Mucosa of gallbladder (tissue), 1 donor: ENCODE measurements at places on chromosomes 12 and 14. TPM values are rescaled to one million over a fixed set of nuclear protein-coding genes. Genes with fewer than 3 reads are reported as not detected.

Gene APAF1
- total RNA-seq, result 22.3 TPM

Gene PLA2G1B
- 4.7 TPM for total RNA-seq

Gene TOMM20L
- not detected for total RNA-seq

Gene CCDC177
- not detected for total RNA-seq

Gene SLC38A4
- total RNA-seq, result 0.69 TPM

Gene PRKD1
- 20.3 TPM for total RNA-seq

DNA sequence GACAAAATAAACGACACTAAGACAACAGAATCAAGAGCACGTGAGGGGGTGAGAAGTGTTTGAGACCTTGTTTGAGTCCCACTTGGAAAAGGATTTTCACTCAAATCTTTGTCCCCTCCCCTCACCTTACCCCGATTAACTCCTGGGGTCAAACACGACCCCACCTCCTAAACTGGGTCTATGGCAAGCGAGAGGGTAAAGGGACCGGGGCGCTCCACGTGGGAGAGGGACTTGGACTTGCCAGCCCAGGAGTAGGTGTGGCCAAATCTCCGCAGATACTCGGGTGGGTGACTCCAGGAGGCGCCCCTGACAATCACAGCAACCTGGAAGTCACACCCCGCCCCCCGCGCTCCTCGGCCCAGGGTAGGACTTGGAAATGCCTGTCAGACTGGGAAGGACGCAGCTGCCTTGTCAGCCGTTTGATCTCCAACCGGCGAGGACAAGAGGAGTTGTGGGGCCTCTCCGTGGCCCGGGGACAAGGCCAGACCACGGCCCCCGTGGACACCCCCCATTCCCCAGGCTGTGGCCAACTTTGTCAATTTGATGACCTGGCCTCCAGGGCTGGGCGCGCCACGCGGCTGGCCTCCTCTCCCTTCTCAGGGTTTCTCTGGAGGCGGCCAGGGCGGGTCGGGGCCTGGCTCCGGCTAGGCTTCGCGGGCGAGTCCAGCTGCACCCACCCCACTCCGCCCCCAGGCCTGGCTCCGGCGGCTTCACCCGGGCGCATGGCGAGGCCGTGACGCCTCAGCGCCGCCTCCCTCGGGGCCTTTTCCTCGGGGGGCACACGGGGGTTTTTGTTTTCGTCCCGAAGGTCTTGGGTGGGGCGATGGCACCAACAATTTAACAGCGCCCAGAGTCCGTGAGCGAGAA is 1.1 kb upstream of the BCL11B start:
- no peak for DNase-seq

DNA sequence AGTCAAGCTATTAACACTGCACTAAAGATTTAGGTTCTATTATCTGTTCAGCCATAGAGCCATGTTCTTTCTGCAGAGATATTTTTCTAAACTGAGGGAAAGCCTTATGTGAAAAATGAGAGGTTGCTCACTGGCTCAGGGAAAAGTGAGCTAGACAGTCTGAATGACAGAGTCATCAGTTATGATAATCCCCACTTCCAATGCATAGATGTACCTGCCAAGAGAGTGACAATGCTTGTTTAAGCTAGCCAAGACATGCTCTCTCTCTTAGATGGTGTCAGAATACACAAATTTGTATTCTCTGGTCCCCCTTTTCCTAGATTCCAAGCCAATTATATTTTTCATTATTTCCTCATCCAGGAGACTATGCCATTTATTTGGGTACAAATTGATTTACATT is 176.9 kb upstream of the FRMD6 start:
- no peak for DNase-seq

- DNase-seq, result no peak
These were observed 28.6 kb downstream of the GNS start for GRCh38 chr12:64730588-64730969.

GRCh38 chr12:129900306-129900705 is 3.5 kb downstream of the TMEM132D start:
- no peak for DNase-seq

- DNase-seq, result no peak
These were observed 604 bp downstream of the HCFC2 start for GRCh38 chr12:104064842-104065427.

- no peak for DNase-seq
These were observed 265.6 kb upstream of the SFSWAP start for GRCh38 chr12:131445184-131445774.

GRCh38 chr14:77882636-77883035 is 82.7 kb downstream of the ADCK1 start:
- peak; percentile 21 for DNase-seq

DNA sequence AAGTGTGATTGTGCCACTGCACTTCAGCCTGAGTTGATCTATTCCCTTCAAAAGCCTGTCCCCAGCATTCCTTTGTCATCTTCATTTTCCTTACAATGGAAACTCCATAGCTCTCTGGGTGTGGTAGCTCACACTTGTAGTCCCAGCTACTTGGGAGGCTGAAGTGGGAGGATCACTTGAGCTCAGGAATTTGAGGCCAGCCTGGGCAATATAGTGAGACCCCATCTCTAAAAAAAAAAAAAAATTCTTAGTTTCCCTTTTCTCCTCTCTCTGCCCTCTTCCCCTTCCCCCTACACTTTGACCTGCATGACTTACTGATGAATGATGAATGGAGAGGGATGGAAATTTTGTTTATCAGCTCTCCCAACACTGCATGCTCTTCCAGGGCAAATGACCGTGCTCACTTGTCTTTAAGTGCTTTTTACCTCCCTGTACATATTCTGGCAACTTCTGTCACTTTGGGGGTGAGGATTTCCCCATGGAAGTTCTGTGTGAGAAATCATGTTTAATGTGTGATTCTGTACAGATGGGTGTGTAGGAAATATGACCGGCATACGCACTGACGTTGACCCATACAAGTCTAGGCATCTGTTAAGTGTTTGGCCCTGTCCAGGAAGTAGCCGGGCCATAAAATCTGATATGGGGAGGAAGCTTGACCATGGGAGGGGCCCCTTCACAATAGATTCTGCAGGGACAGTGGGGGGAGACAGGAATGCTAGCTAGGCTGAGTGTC is 65.4 kb downstream of the ZFP36L1 start:
- no peak for DNase-seq

- no peak for DNase-seq
These were observed 76.3 kb upstream of the FUT8 start for GRCh38 chr14:65336191-65336591.

- DNase-seq, result no peak
These were observed 48.4 kb downstream of the GALNT4 start for GRCh38 chr12:89476232-89476631.

DNA sequence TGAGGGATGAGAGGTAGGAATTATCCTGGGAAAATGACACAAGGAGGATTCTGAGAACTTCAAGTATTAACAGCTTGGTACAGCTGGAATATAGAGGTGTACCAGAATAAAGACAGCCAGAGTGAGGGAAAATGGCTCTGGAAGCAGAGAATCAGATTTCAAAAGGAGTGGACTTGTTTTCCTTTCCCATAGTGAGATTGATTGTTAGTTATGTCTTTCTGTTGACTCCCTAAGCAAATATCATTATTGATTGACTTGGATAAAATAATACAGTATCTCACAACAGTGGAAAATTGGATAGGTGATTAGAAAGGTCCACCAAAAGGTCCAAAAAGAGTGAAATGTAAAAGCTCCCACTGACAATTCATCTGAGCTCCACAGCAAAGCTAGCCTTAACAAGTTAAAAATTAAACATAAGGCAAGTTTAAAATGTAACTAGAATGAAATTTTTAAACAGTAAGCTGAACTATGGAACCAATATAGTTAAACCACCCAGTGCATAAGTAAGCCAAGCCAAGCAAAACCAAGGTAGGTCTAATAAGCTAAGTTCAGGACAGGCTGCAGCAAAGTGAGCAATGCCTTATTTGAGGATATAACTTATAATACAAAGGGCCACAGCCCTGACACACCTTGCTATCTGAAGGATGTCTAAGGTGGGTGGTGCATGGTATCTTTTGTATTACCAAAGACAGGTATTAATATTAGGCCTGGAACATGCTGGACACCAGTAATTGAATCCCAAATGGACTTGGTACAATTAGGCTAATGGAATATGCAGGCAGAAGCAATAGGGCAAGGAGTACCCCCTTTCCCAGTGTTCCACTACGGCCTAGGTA is 21.8 kb downstream of the ENTPD5 start:
- no peak for DNase-seq

DNA sequence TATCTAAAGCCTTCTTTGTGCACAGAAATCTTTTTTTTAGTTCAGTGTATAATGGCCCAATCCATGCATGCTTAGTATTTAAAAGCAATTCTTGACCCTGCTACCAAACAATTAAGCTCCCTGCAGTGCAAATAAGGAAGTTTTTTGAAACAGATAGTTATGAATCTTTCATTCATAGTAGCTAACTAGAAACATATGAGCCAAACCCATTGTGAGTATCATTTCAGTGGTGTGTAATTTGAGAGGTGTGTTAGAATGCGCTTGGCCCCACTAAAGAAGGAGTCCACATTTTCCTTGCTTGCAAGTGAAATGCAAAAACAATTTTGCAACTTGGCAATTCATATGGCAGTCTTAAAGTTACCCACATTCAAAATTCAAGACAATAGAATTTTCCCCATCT is 14.4 kb downstream of the EPS8 start:
- DNase-seq, result no peak

DNA sequence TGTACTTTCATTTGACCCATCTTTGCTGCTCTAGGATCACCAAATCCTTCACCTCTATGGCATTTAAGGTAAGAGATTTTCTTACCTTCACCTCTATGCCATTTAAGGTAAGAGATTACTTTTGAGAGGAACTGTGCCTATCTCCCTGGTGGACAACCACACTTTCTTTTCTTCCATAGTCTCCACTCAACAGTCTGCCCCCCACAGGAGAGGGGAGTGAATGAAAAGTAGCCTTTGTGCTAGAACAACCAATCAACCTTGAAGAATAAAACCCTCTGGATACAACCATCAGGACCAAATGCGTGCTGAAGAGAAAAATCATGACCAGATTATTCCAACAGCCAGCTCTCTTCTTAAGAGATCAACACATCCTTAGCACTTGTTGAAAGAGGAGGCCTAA is 258.6 kb upstream of the TMPO start:
- no peak for DNase-seq

DNA sequence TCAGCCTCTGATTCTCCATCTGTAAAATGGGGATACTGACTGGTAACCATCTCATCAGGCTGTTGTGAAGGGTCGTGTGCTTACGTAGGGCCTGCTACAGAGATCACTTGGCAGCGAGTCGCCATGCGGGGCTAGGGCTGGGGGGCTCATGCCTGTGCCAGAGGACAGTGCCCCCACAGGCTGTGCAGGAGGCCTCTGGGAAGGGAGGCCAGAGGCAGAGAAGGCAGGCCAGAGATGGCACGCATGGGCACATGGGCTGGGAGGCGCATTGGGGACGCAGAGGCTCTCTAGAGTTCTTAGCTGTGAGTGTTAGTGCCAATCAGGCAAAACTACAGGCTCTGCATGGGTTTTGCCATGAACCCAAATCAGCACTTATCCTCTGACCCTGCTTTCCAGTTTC is 3.5 kb upstream of the BDKRB2 start:
- DNase-seq, result no peak

DNA sequence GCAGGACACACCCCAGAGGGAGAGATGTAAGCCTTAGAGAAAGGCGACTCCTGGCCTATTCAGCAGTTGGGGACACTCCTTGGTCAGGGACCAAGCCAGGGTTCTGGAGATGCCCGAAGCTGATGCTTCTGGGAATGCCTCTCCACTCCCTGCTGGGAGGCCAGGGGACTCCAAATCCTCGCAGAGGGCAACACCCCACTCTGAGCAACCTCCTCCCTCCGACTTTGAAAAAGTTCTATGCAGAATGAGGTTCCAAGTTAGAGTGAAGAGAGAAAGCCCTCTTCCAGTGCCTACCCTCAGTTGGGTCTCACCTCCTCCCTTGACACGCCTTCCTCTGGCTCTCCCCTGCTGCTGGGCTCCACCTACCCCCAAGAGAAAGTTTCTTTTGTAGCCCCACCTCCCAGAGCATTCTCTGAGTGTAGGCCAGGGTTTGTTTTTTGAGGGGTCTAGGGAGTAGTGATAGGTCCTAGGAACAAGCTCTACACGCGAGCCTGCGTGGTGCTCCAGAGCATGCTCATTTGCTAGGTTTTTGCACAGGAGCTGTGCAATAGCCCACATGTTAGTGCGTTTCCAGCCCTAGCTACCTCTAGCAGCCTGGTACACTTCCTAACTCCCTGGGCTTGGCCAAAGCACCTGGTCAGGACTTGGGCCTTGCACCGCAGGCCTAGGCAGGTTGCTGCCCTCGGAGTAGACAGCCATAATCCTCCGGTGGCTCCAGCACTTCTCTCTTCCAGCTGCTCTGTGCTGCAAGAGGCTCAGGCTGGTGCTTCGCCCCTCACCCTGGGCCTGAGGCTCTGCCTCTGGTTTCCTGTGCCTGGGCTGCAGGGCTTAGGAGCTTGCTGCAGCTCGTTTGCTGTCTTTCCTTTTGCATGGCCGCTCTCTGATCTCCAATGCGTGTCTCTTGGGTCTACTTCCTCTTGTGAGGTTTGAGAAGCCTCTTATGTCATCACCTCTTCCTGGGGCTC is 590 bp upstream of the CEBPE start:
- no peak for DNase-seq

DNA sequence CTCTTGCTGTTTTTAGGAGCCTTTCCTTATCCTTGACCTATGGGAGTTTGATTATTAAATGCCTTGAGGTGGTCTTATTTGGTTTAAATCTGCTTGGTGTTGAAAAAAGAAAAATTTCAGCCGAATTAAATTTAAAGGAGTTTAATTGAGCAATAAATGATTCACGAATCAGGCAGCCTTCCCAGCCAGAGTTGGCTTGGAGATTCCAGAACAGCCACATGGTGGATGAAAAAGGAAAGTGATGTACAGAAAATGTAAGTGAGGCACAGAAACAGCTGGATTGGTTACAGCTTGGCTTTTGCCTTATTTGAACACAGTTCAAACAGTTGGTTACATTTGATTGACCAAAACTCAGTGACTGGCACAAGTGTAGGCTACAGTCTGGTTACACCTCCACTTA is 69.7 kb downstream of the WASHC3 start:
- no peak for DNase-seq

DNA sequence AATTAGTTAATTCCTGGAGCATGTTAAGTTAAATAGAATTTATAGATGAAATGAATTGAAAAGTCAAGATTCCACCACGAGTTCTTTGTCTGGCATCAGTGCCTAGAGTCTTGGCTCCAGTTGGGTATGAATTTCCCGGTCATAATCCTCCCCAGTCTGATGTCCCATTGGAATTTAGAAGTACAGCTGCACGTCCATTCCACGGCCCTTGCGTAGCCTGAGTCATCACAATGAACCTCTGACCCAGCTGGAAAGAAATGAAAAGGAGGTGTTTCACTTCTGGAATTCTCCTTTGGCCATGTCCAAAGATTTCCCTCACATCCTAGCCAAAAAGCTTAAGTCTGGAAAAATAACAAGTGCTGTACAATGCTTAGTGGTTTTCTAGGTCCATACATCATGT is 122.7 kb downstream of the KICS2 start:
- no peak for DNase-seq

GRCh38 chr12:7793211-7793610 is 4.0 kb downstream of the NANOG start:
- no peak for DNase-seq

- DNase-seq, result peak; percentile 40
These were observed 1.3 kb upstream of the RASSF3 start for GRCh38 chr12:64608901-64609535.

- DNase-seq, result no peak
These were observed 60.5 kb upstream of the IGF1 start for GRCh38 chr12:102540815-102541385.
